Endodermal cell (in vitro differentiated cells): ENCODE measurements at places on chromosomes 3 and 15. TPM values are rescaled to one million over a fixed set of nuclear protein-coding genes. Genes with fewer than 3 reads are reported as not detected.

Gene CHRD
- total RNA-seq: 3.7 to 5.2 TPM (median 5.0 TPM) in 3 replicates

DNA sequence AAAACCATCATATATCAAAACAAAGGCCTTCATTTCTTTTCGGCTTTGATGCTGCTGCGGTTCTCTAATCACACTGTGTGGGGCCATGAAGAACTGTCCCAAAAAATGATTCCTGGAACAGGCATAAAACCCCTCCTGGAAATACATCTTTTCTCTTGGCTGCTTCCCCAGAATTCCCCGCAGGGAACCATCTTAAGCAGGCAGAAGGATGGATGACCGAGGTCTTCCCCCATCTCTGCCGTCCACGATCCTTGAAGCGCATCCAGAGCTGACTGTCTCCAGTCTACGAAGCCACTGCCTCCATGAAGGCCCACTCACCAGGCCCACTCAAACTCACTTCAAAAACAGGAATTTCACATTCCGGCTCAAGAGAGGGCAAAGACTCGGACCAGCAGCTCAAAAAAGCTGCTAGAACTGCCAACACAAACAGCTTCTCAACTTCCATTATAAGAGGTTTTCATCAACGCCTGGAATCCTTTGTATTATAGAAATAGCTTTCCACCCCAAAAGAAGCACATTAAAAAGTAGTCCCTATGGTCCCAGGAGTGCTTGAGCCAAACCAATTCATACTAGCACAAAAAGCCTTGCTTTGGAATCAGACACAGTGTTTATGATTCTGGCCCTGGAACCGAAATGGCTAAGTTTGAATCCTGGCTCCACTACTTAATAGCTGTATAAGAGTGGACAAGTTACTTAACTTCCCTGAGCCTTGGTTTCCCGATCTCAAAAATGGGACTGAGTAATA is 487.5 kb upstream of the WNT5A start:
- no peaks in the 10 kb centered on the region for H3K4me1 ChIP-seq
- H3K27me3 ChIP-seq: no peaks in the 10 kb centered on the region
- DNase-seq: no peak
- no peak overlapping the region for H3K4me3 ChIP-seq
- H3K27ac ChIP-seq: no peak overlapping the region
- H3K36me3 ChIP-seq: no peaks in the 10 kb centered on the region

GRCh38 chr3:156014489-156014888 is 105.9 kb upstream of the KCNAB1 start:
- peaks cover 3% of the 10 kb centered on the region for H3K4me1 ChIP-seq
- no peaks in the 10 kb centered on the region for H3K27me3 ChIP-seq
- H3K36me3 ChIP-seq: no peaks in the 10 kb centered on the region
- no peak overlapping the region for H3K4me3 ChIP-seq

GRCh38 chr15:40618023-40618422 is 24.0 kb downstream of the KNL1 start:
- no peaks in the 10 kb centered on the region for H3K4me1 ChIP-seq
- H3K4me3 ChIP-seq: no peak overlapping the region
- no peak for DNase-seq
- peaks cover 41% of the 10 kb centered on the region for H3K36me3 ChIP-seq
- H3K27ac ChIP-seq: no peak overlapping the region
- no peaks in the 10 kb centered on the region for H3K27me3 ChIP-seq

Gene C3orf52
- 5.2 TPM in 2 replicates for total RNA-seq

- no peak overlapping the region for H3K27ac ChIP-seq
- H3K4me1 ChIP-seq: peaks cover 15% of the 10 kb centered on the region
These were observed 25.3 kb upstream of the ARHGEF3 start for GRCh38 chr3:56826831-56827722.

GRCh38 chr3:139288266-139288821 is 55.5 kb upstream of the MRPS22 start:
- H3K27ac ChIP-seq: no peak overlapping the region
- H3K4me1 ChIP-seq: no peaks in the 10 kb centered on the region
- no peak overlapping the region for H3K4me3 ChIP-seq
- no peaks in the 10 kb centered on the region for H3K27me3 ChIP-seq
- H3K36me3 ChIP-seq: no peaks in the 10 kb centered on the region

DNA sequence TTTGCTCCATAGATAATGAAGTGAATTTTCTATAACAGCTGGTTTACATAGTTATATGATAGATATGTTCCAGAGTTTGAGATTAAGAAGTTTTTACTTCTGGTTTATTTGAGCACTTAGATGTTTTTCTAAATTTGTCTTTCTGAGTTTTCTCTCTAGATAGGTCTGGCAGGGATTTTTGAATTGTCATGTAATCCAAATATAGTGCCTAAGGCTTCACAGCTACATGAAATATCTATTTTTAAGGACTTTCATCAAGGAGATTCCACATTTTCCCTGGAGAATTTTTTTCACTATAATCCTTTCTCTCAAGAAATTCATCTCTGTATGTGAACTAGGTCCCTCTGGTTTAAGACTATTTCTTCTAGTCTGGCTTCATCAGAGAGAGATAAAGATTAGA is 12.0 kb downstream of the PPM1L start:
- H3K4me3 ChIP-seq: no peak overlapping the region
- H3K27me3 ChIP-seq: no peaks in the 10 kb centered on the region
- no peaks in the 10 kb centered on the region for H3K36me3 ChIP-seq
- no peaks in the 10 kb centered on the region for H3K4me1 ChIP-seq
- no peak for DNase-seq

DNA sequence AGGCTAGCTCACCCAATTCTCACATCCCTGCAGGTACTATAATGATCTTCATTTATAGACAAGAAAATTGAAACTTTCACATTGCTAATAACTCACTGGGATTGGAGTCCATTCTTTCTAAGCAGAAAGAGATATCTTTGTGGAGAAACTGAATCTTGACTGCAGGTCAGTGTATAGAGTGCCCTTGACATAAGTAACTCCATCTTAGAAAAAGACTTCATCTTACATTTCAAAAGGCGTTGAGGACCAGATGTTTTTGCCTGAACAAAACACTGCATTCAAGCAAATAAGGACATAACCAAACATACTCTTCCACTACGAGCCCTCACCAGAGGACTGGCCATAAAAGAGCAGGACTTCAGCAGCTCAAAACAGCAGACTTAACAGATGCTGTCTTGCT is 6.8 kb upstream of the CCR3 start:
- H3K4me3 ChIP-seq: no peak overlapping the region
- no peaks in the 10 kb centered on the region for H3K27me3 ChIP-seq
- H3K36me3 ChIP-seq: no peaks in the 10 kb centered on the region
- H3K27ac ChIP-seq: no peak overlapping the region

GRCh38 chr15:100438570-100438969 is 90.2 kb downstream of the CERS3 start:
- no peak overlapping the region for H3K27ac ChIP-seq
- no peaks in the 10 kb centered on the region for H3K27me3 ChIP-seq
- no peaks in the 10 kb centered on the region for H3K36me3 ChIP-seq
- H3K4me1 ChIP-seq: no peaks in the 10 kb centered on the region

DNA sequence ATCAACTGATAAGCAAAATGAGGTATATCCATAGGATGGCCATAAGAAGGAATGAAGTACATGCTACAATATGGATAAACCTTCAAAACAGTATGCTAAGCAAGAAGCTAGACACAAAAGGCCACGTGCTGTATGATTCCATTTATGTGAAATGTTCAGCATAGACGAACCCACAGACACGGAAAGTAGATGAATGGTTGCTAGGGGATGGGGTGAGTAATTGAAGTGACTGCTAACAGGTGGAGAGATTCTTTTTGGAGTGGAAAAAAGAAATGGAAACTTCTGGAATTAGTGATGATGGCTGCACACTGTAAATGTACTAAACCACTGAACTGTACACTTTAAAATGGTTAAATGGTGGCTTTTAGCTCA is 630 bp upstream of the EFCAB12 start:
- H3K4me1 ChIP-seq: peaks cover 3% of the 10 kb centered on the region
- H3K27me3 ChIP-seq: peaks cover 12% of the 10 kb centered on the region
- peak overlapping the region; percentile 59 for H3K27ac ChIP-seq
- peaks cover 40% of the 10 kb centered on the region for H3K36me3 ChIP-seq

- H3K36me3 ChIP-seq: no peaks in the 10 kb centered on the region
- no peak for DNase-seq
- no peaks in the 10 kb centered on the region for H3K4me1 ChIP-seq
- no peaks in the 10 kb centered on the region for H3K27me3 ChIP-seq
These were observed 72.7 kb downstream of the IL1RAP start for GRCh38 chr3:190586631-190587011.

- no peaks in the 10 kb centered on the region for H3K27me3 ChIP-seq
- no peak for DNase-seq
- no peaks in the 10 kb centered on the region for H3K36me3 ChIP-seq
- H3K4me3 ChIP-seq: no peak overlapping the region
- peak overlapping the region; percentile 50 for H3K27ac ChIP-seq
These were observed 462.6 kb downstream of the PDCD6IP start for GRCh38 chr3:34261001-34261385.

- H3K27me3 ChIP-seq: no peaks in the 10 kb centered on the region
- peaks cover 8% of the 10 kb centered on the region for H3K36me3 ChIP-seq
- H3K27ac ChIP-seq: no peak overlapping the region
These were observed 13.0 kb downstream of the LRRFIP2 start for GRCh38 chr3:37161351-37161750.

Gene MRPS25
- total RNA-seq: 100 and 101 TPM in 2 replicates

Gene UCN2
- not detected in 2 replicates for total RNA-seq

Gene CNOT10
- total RNA-seq: 54.1 and 55.5 TPM in 2 replicates

DNA sequence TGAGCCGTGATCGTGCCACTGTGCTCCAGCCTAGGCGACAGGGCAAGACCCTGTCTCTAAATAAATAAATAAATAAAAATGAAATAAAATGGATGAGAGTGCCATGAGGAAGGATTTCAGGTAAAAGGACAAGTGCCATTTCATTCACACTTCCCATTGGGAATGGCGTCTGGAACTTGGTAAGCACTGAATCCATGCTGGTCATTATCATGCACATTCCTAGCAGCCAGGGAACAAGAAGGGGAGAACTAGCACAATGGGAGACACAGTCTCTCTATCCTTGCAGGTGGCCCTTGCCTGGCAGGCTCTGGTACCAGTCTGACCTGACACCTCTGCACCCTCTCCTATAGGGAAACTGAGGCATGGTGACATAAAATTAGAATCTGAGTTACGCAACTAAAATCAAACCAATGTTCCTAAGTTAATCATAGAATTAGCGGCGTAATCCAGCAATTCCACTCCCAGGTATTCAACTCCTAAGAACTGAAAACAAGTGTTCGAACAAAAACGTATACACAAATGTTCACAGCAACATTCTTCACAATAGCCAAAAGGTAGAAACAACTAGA is 70.8 kb upstream of the MFGE8 start:
- H3K27ac ChIP-seq: no peak overlapping the region
- H3K4me3 ChIP-seq: no peak overlapping the region
- peaks cover 32% of the 10 kb centered on the region for H3K4me1 ChIP-seq
- DNase-seq: no peak

DNA sequence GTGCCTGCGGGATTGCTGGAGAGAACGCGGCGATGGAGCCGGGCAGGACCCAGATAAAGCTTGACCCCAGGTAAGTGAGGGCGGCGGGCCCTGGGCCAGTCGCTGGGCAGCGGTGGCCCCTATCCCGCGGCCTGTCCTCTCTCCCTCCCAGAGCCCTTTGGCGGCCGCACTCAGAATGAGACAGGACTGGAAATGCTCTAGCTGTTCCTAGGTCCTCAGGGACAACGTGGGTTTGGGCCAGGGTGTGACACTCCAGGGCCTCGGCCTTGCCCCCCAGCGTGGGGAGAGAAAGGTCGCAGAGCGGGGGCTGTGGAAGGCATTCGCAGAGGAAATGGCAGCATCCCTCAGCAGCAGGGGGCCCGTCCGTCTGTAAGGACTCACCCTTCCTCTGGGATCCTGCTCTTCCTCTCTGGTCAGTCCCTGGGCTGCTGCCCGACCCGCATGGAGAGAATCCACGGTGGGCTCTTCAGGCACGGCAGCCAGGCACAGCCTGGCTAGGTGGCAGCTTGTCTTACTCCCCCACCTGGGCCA is 412 bp downstream of the SLC51A start:
- DNase-seq: peak; percentile 76
- peaks cover 6% of the 10 kb centered on the region for H3K4me1 ChIP-seq
- H3K4me3 ChIP-seq: no peak overlapping the region

Gene NCEH1
- 9.0 and 14.1 TPM in 2 replicates for total RNA-seq

Gene DET1
- 1.3 to 4.9 TPM (median 4.4 TPM) in 3 replicates for total RNA-seq

Gene ZPLD1
- total RNA-seq: not detected in 3 replicates

DNA sequence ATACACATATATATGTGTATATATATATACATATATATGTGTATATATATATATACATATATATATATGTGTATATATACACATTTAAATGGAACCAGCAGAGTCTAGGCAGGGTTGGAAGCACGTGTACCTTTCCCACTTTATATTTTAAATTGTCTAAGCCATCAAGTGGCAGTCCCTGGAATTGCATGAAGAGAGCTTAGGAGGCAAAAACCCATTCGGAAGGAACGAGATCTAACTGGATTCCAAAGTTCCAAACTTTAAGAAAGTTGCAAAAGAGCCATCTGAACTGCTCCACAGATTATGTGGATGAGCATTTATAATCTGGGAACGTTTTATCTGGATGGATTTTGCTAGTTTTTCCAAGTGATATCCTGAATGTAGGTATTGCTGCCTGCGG is 186.5 kb downstream of the FOXP1 start:
- no peak overlapping the region for H3K4me3 ChIP-seq
- H3K4me1 ChIP-seq: no peaks in the 10 kb centered on the region
- no peak for DNase-seq
- H3K27ac ChIP-seq: no peak overlapping the region

- no peak overlapping the region for H3K4me3 ChIP-seq
- H3K4me1 ChIP-seq: no peaks in the 10 kb centered on the region
These were observed 12.6 kb upstream of the SPINK8 start for GRCh38 chr3:48345946-48346572.

DNA sequence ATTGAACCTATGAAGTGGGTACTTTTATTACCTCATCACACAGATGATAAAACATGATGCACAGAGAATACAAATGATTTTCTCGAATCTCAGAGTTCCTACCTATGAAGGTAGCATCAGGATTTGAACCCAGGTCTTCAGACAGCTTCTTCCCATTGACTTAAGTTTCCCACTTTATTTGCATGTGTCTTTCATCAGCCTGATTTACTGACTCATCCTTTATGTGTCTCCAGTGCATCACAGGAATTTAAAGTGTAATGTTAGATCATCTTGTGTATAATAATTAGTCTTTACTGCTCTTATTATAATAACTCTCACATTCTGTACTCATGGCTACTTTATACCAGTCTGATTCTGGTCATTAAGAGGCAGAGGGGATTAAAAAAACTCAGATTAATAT is 449.4 kb upstream of the SUCLG2 start:
- no peak overlapping the region for H3K27ac ChIP-seq
- H3K4me1 ChIP-seq: no peaks in the 10 kb centered on the region
- no peaks in the 10 kb centered on the region for H3K27me3 ChIP-seq
- no peak for DNase-seq
- H3K4me3 ChIP-seq: no peak overlapping the region
- no peaks in the 10 kb centered on the region for H3K36me3 ChIP-seq

DNA sequence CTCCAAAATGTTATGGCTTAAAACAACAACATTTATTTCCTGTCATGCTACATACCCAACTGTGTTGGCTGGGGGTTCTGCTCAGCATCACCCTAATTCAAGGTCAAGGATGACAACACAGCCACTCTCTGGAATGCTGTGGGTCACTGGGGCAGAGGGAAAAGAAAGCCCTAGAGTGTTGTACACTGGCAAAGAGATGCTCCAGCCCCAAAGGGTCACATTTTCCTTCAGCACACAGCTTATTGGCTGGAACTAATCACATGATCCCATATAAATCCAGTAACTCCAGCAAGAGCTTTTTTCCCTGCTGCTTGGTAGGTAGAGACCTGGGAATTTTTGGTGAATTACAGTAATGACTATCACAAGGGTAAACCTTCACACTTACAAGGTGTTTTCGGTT is 1041.4 kb downstream of the NTRK3 start:
- no peaks in the 10 kb centered on the region for H3K36me3 ChIP-seq
- no peak overlapping the region for H3K27ac ChIP-seq
- H3K4me3 ChIP-seq: no peak overlapping the region
- H3K27me3 ChIP-seq: no peaks in the 10 kb centered on the region
- DNase-seq: no peak
